ENCODE measurements at places on chromosomes 12 and 14. TPM values are rescaled to one million over a fixed set of nuclear protein-coding genes. Genes with fewer than 3 reads are reported as not detected.

Gene ANKRD33
- total RNA-seq, result not detected

Gene TAS2R31
- 0.15 TPM for total RNA-seq

Gene ASCL1
- not detected for total RNA-seq

Gene SIX1
- total RNA-seq, result 48.8 TPM
